ENCODE measurements at places on chromosomes 2 and 18.

- no peak for DNase-seq
Observed at GRCh38 chr18:56522816-56523215, 115.6 kb downstream of the TXNL1 start.

DNA sequence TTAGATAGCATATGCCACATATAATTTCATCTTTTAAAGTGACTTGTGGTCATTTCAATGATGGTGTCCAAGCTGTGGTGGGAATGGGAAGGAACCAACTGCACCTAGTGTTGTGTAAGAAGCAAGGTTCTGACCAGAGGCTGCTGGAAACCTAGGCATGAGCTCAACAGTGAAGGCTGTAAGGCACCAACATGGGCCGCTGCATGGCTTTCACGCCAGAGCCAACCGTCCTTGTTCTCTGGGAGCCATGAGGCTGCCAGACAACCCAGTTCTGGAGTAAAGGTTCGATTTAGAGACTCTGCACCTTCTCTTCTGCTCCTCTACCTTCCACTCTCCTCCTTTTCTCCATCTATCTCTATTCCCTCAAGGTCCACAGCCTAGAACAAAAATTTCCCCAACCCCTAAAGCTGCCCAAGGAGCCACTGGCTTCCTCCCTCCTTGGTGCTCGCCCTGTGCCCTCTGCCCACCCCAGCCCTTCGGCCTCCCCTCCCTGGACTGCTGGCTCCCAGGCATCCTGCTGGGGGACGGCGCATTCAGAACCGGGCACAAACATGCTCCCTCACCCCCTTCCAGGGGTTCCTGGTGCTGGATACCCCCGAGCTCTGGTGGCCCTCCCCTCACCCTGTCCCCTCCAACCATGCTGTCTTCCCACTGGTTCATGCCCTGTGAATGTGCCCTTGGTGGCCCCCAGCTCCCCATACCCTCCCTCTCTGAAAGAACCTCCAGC lies 305.1 kb downstream of the CELF4 start:
- DNase-seq, result no peak

DNA sequence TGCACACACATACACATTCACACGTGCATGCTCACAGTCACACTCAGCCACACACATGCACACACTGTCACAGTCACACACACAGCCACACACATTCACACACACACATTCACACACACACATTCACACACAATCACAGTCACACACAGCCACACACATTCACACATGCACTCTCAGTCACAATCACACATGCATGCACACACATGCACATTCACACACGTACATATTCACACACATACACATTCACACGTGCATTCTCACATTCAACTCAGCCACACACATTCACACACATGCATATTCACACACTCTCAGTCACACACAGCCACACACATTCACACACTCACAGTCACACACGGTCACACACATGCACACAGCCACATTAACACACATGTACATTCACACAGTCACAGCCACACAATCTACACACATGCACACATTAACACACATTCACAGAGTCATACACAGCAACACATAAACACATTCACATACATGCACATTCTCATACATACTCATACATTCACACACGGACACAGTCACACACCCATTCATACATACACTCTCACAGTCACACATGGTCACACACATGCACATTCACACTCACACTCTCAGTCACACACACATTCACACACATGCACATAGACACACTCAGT lies 239.8 kb downstream of the EIPR1 start:
- no peak for DNase-seq

GRCh38 chr2:189254268-189254883 lies 74.8 kb upstream of the COL5A2 start:
- no peak for DNase-seq

- no peak for DNase-seq
Observed at GRCh38 chr2:237935740-237936452, 30.9 kb upstream of the UBE2F start.

GRCh38 chr2:11286749-11287148 lies 57.7 kb downstream of the ROCK2 start:
- no peak for DNase-seq

GRCh38 chr2:224612578-224612977 lies 27.4 kb upstream of the CUL3 start:
- DNase-seq, result no peak

- no peak for DNase-seq
Observed at GRCh38 chr2:96103761-96104486, 12.4 kb downstream of the ADRA2B start.

DNA sequence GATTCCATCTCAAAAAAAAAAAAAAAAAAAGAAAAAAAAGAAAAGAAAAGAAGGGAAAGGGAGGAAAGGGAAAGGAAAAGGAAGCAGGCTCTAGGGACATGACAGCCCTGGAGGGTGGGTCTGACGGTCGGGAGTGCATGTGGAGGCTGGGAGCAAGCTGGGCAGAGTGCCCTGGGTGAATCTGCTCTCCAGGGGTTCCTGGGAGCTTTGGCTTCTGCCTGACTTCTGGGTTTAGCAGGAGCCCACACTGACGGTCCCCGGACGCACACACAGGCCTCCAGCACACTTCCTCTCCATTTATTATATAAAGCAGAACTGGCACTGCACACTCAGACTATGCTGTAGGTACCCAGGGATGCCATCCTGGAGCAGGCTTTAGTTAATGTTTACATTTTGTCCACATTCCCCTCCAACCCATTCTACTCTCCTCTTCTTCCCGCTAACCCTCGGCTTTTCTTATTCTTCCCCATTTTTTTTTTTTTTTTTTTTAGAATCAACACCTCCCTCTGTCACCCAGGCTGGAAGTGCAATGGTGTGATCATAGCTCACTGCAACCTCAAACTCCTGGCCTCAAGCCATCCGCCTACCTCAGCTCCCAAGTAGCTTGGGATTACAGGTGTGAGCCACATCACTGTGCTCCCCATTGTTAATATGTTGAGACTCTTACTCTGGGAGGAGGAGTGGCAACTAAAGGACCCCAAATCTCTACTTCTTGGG lies 151.1 kb upstream of the SLC1A4 start:
- DNase-seq, result no peak

GRCh38 chr2:45802499-45803138 lies 151.1 kb downstream of the PRKCE start:
- DNase-seq, result peak; percentile 24

GRCh38 chr18:45384137-45384961 lies 230.9 kb upstream of the SLC14A2 start:
- DNase-seq, result no peak

GRCh38 chr2:102013206-102014040 lies 21.7 kb downstream of the IL1R2 start:
- no peak for DNase-seq

GRCh38 chr2:17441790-17442189 lies 76.5 kb downstream of the RAD51AP2 start:
- no peak for DNase-seq

- DNase-seq, result no peak
Observed at GRCh38 chr2:34105006-34105767, 506.1 kb upstream of the FAM98A start.

DNA sequence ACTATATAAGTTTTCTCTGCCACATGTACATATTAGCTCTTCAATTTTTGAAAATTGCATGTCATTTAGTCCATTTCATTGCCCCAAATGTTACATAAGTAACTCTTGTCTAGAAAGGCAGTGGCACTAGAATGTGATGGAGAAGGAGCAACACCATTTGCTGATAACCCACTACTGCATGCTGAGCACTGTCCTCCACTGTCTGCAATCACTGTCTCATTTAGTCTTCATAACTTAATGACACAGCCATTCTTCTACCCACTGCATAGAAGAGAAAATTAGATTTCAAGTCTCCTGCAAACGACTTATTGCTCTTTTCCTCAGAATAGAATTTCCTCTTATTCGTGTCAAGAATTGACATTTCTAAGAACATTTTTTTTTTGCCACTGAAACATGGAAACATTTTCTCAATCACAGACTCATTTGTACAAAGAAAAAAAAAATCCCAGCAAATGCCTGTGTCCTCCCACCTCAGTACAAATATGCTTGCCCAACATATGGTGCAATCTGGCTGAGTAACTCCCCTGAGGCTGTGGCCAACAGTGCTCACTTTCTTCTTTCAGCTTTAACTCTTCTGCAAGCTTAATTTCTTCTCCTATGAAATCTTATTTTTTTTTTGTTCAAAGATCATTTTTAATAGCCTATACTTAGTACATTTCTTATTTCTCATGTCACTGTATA lies 768.6 kb upstream of the HS6ST1 start:
- no peak for DNase-seq

- peak; percentile 39 for DNase-seq
Observed at GRCh38 chr2:64586883-64587481, 62.9 kb downstream of the AFTPH start.

GRCh38 chr18:46282646-46283045 lies 178.5 kb downstream of the HAUS1 start:
- DNase-seq, result no peak

DNA sequence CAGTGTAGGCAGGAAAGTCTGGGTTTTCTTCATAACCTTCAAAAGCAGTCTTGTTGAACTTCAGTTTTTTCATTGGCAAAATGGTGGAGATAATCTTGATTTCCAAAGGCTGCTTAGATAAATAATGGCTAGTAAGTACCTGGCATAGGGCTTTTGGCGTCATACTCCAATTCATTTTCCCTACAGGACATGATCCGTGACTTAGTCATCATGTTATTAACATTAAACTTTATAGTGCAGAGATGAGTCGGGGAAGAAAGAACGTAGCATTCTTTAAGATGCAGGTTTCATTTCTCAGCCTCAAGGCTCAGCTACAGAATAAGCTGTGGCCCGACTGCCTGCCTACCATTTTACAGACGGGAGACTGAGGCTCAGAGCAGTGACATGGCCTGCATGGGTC lies 64.0 kb downstream of the RALBP1 start:
- DNase-seq, result no peak

DNA sequence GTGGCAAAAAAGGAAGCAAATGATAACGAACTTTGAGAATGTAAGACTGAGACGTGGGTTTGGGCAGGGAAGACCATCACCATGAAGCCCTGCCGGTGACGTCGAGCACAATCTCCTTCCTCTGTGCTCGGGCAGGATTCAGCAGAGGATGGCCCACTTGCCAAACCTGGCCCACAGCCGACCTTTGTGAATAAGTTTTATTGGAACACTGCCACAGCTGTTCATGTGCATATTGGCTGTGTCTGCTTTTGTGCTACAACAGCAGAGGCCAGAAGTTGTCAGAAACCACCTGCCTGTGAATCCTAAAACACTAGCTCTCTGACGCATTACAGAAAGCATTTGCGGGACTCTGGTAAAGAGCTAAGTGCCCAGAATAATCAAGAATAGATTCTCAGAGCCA lies 223.9 kb downstream of the MYT1L start:
- DNase-seq, result peak; percentile 61

GRCh38 chr2:36556842-36557241 lies 41.1 kb downstream of the FEZ2 start:
- no peak for DNase-seq

- no peak for DNase-seq
Observed at GRCh38 chr2:37563375-37564015, 107.9 kb downstream of the CDC42EP3 start.

- DNase-seq, result peak; percentile 74
Observed at GRCh38 chr2:25036221-25036559, 5.7 kb upstream of the EFR3B start.

- DNase-seq, result no peak
Observed at GRCh38 chr2:57848723-57849122, 197.9 kb upstream of the VRK2 start.

GRCh38 chr2:239372835-239373234 lies 28.0 kb downstream of the HDAC4 start:
- no peak for DNase-seq

GRCh38 chr2:68031542-68032160 lies 31.2 kb downstream of the C1D start:
- peak; percentile 80 for DNase-seq

- no peak for DNase-seq
Observed at GRCh38 chr2:212644195-212644837, 105.7 kb upstream of the ERBB4 start.

DNA sequence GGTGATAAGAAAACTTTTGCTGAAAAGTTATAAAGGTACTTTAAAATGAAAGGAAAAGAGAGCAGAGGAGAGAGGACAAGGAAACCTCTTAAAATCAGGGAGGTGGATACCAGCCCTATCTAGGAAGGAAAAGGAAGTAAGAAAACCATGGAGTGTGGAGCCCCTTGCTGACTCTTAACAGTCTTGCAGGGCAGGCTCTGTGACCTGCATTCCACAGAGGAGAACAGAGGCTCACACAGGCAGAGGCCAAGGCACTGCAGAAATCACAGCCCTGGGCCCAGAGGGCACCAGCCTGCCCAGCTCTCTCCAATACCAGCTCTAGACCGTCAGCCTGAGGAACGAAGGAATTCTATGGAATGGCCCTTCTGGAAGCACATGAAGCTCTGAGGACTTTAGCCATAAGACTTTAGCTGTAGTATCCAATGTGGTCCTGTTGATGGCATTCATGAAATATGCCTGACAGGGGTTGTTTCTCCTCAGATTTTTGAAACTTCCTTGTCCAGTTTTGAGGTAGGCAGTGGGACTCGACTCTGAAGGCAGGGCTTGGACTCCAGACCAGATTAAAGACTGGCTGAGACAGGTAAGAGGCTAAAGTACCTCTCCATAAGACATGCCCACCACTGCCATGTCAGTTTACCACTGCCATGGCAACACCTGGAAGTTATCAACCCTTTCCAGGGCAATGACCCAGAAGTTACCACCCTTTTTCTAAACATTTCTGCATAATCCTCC lies 216.3 kb downstream of the ANAPC1 start:
- DNase-seq, result no peak

- DNase-seq, result peak; percentile 81
Observed at GRCh38 chr18:59358712-59359575, at the start of gene LMAN1. Gene LMAN1 (minus strand): TSS chr18:59359265. CDS start chr18:59359244, 21 bp downstream.

- DNase-seq, result no peak
Observed at GRCh38 chr2:101361522-101361921, 25.8 kb downstream of the CREG2 start.

- DNase-seq, result no peak
Observed at GRCh38 chr2:240728827-240729226, 37.2 kb downstream of the AQP12A start.

DNA sequence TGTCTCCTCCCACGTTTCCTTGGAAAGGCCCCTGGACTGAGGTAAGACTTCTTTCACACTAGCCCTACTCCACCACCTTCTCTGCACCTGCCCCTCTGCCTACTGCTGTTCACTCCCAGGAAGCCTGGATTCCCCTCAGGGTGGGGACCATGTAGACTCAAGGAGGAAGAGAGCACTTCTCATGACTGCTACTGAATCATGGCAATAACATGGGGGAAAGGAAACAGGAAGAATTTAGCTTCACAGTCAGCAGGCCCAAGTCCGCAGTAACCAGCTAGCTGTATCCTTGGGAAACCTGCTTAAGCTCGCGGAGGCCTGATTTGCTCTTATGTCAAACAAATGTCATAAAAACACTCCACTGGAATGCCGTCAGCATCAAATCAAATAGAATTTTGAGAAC lies 126.2 kb upstream of the CAPN13 start:
- DNase-seq, result no peak

GRCh38 chr18:79553696-79554095 lies 125.9 kb upstream of the CTDP1 start:
- DNase-seq, result no peak

GRCh38 chr2:165428926-165429325 lies 40.6 kb upstream of the CSRNP3 start:
- no peak for DNase-seq
